Stimulated activated CD8-positive, alpha-beta memory T cell treated with anti-CD3 and anti-CD28 coated beads, Interleukin-12 subunit alpha, Interleukin-12 subunit beta, amount 100 ng/mL, for 4 hours (primary cell): ENCODE measurements at places on chromosomes 13 and 19.

DNA sequence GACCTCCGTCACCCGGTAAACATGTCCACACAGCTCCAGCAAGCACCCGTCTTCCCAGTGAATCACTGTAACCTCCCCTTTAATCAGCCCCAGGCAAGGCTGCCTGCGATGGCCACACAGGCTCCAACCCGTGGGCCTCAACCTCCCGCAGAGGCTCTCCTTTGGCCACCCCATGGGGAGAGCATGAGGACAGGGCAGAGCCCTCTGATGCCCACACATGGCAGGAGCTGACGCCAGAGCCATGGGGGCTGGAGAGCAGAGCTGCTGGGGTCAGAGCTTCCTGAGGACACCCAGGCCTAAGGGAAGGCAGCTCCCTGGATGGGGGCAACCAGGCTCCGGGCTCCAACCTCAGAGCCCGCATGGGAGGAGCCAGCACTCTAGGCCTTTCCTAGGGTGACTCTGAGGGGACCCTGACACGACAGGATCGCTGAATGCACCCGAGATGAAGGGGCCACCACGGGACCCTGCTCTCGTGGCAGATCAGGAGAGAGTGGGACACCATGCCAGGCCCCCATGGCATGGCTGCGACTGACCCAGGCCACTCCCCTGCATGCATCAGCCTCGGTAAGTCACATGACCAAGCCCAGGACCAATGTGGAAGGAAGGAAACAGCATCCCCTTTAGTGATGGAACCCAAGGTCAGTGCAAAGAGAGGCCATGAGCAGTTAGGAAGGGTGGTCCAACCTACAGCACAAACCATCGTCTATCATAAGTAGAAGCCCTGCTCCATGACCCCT lies 9.0 kb upstream of the CEACAM5 start:
- DNase-seq, result no peak

GRCh38 chr19:12936582-12936981 lies 1.8 kb upstream of the CALR start:
- no peak for DNase-seq

GRCh38 chr19:6778386-6778785 lies 5.9 kb downstream of the VAV1 start:
- no peak for DNase-seq

DNA sequence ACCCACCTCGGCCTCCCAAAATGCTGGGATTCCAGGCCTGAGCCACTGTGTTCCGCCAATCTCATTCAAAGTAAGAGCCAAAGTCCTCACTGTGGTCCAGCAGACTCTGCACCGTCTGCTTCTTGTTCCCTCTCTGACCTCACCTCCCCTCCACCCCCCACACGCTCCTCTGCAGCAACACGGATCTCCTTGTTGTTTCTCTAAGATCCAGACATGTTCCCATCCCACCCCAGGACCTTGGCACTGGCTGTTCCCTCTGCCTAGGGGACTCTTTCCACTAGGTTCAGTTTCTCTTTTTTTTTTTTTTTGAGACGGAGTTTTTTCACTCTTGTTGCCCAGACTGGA lies 38.4 kb downstream of the LTBP4 start:
- no peak for DNase-seq

- DNase-seq, result no peak
These were observed 83.8 kb downstream of the CRYL1 start for GRCh38 chr13:20441879-20442278.

GRCh38 chr19:11964858-11965645 lies at the start of gene ZNF763:
Gene ZNF763, plus strand, starts transcription at chr19:11965040. Its CDS starts 169 bp downstream, at chr19:11965209.
- DNase-seq, result peak; percentile 70

- DNase-seq, result no peak
These were observed 6.9 kb upstream of the MLLT1 start for GRCh38 chr19:6286676-6287075.

- DNase-seq, result no peak
These were observed 5.4 kb downstream of the RNU6-9 start for GRCh38 chr19:898663-899062.

GRCh38 chr13:100063333-100063732 lies 25.6 kb upstream of the PCCA start:
- DNase-seq, result no peak

GRCh38 chr13:47100214-47100853 lies 203.5 kb upstream of the HTR2A start:
- no peak for DNase-seq

DNA sequence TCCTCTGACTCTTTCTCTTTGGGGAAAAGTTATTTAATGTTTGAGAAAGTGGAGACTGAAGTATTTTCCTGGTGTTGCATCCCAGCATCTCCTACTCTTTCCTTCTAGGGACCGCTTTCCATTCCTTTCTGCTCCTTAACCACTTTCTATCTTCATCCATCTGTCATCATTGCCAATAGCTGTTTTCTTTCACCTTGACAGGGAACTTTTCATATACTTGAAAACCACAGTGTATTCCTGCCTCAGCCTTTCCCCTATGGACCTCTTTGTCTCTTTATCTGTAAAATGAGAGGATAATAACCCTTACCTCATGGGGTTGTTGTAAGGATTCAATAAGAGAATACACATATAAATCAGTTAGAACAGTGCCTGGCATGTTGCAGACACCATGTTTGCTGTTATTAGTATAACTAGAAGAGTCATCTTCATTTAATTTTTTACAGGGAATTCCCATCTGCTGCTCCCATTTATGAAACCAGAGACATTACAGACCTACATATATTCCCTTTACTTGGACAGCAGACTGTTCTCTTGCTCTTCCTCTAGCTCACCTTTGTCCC lies 31.8 kb downstream of the LCP1 start:
- DNase-seq, result no peak

- DNase-seq, result no peak
These were observed 13.8 kb upstream of the RPS15 start for GRCh38 chr19:1424192-1424955.

DNA sequence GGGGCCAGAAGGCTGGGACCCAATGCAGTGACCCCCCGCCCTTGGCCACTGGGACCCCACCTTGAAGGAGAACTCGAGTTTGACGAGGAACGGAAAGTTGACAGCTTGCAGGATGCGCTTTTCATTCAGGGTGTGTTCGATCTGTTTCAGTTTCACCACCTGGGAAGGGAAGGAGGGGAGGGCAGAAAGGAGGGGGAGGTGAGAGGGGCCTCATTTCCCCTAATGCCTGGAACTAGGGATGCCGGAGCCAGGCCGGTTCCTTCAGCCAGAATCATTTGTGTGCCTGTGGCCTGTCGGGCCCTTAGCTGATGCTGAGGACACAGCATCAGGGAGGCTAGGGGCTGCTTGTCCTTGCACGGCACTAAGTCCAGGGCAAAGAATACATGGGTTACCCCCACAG lies 12.2 kb upstream of the SAMD1 start:
- no peak for DNase-seq

DNA sequence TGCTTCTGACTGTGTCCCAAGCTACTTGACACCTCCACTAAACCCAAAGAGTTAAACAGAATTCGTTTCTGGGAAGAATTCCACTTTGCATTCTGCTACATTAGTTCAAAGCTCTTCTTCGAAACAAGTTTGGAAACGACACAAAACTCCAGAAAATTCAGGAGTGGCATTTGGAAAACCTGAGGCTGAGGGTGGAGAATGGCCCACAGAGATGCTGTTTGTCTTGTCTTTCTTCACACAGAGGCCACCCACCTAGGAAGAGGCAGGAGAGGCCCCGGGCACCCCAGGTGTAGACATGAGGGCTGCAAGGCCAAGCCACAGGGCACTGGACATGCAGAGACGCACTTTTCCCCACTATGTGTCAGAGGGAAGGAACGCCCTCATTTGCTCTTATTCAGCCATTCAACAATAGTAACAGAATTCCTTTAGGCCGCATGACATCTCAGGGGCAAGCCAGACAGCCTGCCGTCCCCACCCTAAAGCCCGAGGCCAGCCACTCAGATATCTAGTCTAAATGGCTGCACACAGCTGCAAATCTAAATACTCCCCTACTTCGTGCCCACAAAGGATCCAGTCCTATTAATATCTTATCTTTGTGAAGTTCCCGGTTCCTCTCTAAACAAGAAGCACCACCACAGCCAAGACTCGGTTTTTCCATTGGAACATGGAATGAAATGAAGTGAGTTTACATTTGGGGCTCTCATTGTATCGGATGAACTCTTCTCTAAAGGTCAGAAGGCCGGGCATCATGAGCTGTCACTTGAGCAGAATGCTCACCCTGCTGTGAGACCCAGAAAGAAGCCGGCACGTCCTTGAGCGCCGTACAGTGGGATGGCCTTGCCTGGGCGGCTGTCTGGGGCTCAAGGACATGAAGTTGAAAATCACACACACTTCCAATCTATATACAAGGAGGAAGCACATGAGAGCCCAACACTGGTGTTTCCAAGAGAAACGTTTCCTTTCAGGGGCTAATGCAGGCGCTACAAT lies 19.8 kb downstream of the COL4A1 start:
- no peak for DNase-seq

DNA sequence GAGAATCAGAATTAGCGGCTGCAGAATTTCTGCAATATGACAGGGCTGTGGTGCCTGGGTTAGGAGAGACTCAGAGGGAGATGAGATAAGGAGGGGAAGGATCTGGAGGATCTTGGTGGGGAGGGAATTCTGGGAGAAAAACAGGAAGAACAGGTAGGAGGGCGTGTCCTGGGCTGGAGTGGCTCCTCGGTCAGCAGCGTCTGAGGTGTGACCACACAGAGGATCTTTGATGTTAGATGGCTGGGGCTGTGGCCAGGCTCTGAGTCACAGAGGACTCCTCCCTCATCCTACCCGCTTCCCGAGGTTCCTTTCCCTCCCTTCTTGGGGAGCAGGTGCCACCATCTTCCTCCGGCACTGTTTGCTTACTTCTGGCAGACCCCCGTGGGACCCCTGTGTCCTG lies 6.4 kb upstream of the KLK6 start:
- DNase-seq, result no peak

DNA sequence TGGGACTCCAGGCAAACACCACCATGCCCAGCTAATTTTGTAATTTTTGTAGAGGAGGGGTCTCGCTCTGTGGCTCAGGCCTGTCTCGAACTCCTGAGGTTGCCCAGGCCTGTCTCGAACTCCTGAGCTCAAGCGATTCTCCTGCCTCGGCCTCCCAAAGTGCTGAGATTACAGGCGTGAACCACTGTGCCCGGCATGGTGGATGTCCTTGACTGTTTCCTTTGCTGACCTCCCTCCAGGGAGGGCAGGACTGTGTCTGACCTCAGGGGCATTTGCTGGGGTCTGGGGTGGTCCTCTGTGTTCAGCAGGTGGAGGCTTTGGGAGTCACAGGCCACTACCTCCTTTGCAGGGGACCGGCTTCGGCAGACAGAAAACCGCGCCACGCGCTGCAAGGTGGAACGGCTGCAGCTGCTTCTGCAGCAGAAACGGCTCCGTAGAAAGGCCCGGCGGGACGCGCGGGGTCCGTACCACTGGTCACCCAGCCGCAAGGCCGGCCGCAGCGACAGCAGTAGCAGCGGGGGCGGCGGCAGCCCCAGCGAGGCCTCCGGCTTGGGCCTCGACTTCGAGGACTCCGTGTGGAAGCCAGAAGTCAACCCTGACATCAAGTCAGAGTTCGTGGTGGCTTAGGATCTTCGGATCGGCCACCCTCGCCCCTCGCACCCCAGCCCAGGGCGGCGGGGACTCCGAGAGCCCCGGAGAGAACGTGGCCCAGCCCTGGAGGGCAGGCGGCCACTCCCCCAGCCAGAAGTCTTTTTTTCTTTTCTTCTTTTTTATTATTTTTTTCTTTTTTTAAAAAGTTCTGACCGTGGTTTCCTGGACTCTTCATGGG lies 8.5 kb downstream of the MIDN start:
- DNase-seq, result no peak

DNA sequence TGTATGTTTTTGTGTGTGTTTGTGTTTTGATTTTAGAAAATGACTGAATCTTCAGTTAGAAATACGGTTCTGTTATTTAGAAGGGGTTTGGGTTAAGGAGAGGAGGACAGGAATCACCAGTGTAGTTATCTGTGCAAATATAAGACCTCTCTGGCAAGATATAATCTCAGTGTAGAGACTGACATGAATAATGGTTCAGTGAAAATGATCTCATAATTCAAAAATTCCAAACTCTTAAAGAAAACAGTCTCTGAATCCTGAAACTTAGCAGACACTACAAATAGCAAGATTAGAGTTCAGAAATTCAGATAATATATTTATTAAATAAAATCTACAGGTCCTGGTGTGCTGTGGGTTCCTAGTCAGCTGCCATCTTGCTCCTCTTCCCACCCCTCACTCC lies 73.5 kb downstream of the PDS5B start:
- DNase-seq, result no peak

GRCh38 chr13:83740622-83741021 lies 141.7 kb downstream of the SLITRK1 start:
- no peak for DNase-seq

- no peak for DNase-seq
These were observed 14.9 kb downstream of the TIMM13 start for GRCh38 chr19:2412449-2412848.

GRCh38 chr13:99743094-99743493 lies 228.5 kb downstream of the ZIC5 start:
- no peak for DNase-seq

DNA sequence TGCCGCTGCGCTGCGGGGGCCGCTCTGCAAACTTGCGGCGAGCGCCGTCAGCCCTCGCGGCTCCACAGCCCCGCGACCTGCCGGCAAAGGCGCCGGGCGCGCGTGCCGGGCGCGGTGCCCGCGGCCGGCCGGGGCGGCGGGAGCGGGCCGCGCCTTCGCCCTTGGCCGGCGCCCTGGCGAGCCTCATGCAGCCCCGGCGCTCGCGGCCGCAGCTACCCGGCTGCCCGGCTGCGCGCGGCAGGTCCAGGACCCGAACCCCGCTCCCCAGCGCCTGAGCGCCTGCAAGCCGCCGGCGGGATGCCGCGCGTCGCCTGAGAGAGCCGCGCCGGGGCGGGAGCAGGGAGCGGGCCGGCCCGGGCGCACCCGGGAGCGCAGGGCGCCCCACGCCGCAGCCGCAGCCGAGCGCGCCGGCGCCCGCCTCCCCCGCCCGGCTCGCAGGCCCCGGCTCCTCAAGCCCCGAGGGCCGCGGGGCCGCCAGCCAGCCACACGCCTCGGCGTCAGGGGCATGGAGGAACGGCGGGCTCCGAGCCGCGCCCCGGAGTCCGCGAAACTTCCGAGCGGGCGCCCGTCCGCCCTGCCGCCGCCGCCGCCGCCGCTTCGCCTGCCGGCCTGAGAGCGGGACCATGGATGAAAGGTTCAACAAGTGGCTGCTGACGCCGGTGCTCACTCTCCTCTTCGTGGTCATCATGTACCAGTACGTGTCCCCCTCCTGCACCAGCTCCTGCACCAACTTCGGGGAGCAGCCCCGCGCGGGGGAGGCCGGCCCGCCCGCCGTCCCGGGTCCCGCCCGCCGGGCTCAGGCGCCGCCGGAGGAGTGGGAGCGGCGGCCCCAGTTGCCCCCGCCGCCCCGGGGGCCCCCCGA lies 564 bp downstream of the HS6ST3 start:
- DNase-seq, result no peak

- DNase-seq, result no peak
These were observed 936.9 kb downstream of the EFNB2 start for GRCh38 chr13:105598529-105598928.

GRCh38 chr13:27821566-27821965 lies 29.3 kb downstream of the GSX1 start:
- DNase-seq, result no peak

GRCh38 chr13:26117620-26118019 lies 65.8 kb upstream of the SHISA2 start:
- no peak for DNase-seq
